Jurkat, Clone E6-1 (cell line): ENCODE measurements at places on chromosomes 2 and 18.
A peak's percentile ranks its signal among the peaks of the same experiment; 100 is the strongest.

DNA sequence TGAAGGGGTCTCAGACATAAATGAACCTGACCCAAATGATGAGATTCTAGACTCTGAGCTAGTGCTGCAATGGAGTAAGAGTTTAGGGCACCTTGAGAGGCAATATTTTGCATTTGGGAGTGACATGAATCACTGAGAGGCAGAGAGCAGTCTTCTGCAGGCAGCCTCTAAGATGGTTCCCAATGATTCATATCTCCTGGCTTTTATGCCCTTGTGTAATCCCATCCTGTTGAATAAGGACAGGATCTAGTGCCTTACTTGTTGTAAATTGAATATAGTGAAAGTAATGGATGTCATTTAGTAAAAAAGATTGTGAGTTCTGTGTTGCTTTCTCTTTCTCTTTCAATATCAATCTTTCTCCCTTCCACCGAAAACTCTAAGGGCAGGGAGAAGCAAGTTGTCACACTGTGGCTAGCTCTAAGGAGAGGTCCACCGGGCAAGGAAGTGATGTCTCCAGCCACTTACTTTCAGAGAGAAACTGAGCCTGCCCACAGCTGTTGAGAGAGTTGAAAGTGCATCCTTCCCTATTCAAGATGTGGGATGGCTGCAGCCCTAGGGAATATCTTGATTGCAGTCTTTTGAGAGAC lies 144.7 kb downstream of the TRIB2 start:
- no peak for DNase-seq

DNA sequence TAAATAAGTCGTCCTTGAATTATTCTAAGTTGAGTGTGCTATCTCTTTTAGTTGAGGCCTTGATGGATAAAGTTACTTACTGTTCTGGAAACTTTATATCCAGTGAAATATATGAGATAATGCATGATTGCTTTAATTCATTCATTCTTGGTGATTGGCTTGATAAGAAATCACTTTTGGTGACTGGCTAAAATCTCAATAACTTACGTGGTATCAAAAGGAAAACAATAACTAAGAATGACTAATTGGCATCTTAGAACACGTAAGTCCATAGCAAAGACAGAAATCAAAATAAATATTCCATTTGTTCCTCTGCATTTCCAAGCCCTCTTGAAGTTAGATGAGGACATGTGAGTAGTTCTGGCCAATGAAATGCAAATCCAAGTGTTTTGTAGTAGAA lies 251.6 kb downstream of the NUP35 start:
- DNase-seq, result no peak

DNA sequence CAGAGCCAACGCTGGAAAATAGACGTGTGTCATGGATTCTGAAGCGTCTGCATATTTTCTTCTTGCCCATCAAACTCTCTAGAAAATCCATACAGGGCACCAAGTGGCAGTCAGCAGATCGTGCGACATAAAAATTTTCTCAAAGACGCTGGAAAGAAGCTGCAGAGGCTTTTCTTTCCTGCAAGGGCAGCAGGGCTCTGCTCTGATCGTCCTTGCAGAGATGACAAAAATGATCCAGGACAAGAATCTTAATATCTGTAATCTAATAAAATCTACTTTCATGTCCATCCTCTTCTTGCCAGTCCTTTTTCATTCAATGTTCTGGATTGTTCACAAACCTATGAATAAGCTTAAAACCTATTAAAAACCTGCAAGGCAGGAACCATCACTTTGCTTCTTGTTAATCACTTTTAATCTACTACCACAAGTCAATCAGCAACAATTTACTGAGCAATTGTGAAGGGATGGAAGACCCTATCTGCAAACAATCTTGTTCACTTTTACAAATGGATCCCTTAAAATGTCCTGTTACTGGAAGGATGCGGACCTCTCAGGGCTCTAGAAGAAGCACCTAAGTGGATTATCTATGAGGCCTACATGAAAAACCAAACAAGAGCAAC lies 93.6 kb downstream of the MREG start:
- DNase-seq, result no peak

DNA sequence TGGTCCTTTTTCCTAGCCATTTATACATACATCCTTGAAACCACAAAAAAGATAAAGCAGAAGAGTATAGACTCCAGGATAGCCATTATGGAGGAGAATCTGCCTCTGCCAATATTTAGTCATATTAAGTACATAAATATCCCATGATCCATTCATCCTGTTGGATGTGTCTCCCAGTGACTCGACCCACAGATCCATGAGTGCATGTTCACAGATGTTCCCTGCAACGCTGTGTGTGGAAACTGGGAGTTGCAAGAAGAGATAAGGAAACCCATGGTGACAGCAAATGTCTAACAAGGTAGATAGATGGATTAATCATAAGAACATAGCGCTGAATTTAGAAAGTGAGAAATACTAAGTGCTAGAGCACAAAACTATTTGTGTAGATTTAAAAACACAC lies 34.5 kb downstream of the STK39 start:
- DNase-seq, result no peak

DNA sequence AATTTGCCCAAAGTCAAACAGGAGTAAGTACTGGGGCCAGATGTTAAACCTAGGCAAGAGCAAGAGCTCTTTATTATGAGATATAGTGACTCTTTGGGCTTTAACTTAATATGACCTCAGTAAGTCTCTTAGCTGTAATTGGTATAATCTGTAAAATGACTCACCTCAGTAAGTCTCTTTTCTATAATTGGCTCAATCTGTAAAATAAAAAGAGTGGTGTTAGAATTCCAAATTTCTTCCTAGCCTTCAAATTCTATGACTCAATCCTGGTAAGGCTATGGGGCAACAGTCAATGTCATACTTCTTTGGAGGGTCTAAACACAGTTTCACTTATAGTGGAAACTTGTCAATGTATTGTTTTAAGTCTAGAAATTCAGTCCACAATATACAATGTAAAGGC lies 1608.9 kb upstream of the PIK3C3 start:
- DNase-seq, result no peak

GRCh38 chr18:62018759-62019041 lies 125.9 kb upstream of the RNF152 start:
- peak; percentile 39 for DNase-seq

GRCh38 chr2:210366675-210367080 lies 51.7 kb upstream of the MYL1 start:
- DNase-seq, result no peak

DNA sequence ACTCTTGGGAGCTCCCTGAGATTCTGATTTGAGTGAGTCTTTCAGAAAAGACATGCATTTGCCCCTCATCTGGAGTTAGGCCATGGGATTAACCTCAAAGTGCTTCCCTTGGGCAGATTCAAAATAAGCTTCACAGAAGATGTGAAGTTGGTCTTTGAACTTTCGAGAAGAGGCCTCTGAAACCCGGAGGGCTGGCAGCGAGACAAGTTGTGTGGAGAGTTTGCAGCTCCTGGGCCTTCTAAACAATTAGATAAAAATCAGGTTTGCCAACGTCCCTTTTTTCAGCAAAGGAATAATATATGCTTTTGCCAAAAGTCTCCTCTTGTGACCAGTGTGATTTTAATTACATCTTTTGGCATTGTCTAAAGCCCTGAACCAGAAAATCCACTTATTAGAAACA lies 489.7 kb downstream of the SOX11 start:
- DNase-seq, result no peak

GRCh38 chr2:223932816-223933800 lies 12.0 kb downstream of the WDFY1 start:
- DNase-seq, result no peak

DNA sequence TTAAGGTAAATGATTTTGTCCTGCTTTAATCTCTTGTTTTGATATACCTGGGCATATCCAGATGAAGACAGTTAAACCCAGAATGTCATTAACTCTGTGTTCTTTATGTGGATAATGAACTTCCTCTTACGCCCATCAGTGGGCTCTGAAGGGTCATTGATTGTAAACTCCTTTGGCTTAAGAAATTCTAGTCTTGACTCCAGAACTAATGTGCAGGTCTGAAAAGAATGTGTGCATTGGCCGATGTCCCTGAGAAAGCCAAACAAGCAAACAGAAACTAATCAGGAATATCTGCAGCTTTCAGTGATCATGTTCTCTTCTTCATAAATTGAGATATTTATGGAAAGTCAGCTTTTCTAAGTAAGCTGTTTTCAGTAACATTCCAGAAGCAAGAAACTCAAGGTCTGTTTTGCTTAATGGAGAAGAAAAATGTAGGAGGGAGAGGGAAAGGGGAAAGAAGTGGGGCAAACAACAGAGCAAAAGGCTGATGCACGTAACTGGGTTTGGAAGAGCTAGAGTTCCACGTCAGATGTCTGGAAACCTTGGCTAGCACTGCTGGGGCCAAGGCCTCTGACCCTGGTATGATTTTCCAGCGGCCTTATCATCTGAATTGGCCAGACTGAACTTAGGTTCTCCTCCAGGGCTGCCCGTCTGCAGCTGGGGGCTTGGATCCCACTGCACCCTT lies 61.3 kb upstream of the FHL2 start:
- DNase-seq, result no peak

DNA sequence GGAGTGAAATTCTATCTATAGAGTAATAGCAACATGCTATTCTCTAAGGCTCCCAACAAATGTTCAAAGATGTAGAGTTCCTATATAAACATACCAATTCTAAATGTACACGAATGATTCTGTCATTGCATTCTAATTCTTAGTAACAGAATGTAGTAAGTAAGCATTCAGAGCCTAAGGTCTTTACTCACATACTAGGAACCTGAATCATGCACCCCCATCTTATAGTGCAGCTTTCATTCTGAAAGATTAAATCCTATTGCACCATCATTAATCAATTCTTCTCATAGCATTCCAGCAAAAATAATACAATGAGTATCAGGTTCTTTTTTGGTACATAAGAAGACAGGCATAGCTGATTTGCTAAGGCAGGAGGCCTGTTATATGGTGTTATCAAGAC lies 230.0 kb downstream of the NCKAP5 start:
- no peak for DNase-seq

GRCh38 chr18:61694236-61694635 lies 198.6 kb downstream of the RNF152 start:
- DNase-seq, result no peak

GRCh38 chr2:102313950-102314349 lies 2.6 kb downstream of the IL1RL1 start:
- peak; percentile 5 for DNase-seq

GRCh38 chr2:111173338-111173737 lies 52.6 kb downstream of the BCL2L11 start:
- DNase-seq, result no peak

GRCh38 chr2:69007603-69008002 lies 5.4 kb upstream of the ANTXR1 start:
- no peak for DNase-seq

DNA sequence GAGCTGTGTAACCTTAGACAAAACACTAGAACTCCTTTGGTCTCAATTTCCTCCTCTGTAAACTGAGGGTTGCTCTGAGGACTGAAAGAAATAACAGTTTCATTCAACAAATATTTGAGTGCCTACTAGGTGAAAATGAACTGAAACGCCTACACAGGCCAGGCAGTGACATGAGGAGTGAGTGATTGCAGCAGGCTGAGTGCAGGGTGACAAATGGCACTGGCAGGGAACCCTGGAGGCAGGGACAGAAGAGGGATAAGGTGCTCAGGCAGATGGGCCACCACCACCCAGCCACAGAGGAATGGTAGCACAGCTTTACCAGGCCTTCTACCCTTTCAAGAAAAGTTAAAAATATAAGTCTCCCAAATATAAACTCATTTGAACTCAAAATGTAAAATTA lies 11.5 kb upstream of the RNU4ATAC start:
- DNase-seq, result no peak
